ENCODE measurements at places on chromosomes 2 and 18. TPM values are rescaled to one million over a fixed set of nuclear protein-coding genes. Genes with fewer than 3 reads are reported as not detected.

HOXD8 gene
- polyA plus RNA-seq = 2.9 TPM

DNA sequence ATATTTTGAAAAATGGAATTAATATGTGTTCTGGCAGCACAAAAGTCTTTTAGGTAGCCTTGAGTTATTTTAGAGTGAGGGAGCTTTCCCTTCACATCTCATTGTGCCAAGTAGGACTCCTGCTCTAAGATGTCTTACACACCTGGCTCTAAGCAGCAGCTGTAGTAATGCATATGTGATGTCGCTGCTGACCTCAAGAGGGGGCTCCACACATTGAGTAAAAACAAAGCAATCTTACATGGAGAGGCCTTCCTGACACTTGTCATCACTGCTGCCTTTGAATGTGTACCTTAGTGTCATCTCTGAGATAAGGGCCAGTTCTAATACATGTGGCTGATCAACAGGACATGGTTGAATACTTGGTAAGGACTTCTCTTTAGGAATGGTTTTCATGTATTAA is 75.8 kb downstream of the ACTR3 start:
- no peak for DNase-seq

CAVIN2 gene
- polyA plus RNA-seq = 75.4 TPM

SLC9A2 gene
- 0.29 TPM for polyA plus RNA-seq

DNA sequence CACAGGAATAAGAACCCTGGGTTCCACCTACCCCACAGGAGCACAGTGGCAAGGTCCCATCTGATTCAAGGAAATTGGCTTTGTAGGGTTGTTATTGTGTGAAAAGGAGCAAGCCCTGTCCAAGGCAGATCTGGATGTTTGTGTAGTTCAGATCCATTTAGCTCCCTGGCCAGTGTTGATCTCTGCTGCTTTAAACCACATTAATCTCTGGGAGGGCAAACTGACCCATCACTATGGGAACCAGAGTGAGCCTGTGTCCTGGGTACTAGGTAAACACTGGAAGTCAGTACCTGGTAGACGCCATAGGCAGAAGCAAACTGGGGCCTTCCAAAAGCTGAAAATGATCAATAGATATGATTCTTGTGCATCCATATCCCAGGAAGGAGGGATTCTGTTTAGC is 271.5 kb upstream of the EPAS1 start:
- no peak for DNase-seq

- DNase-seq = no peak
Observed at GRCh38 chr2:167253025-167253424, 364.7 kb downstream of the XIRP2 start.

- DNase-seq = no peak
Observed at GRCh38 chr18:6885006-6885481, 155.5 kb downstream of the ARHGAP28 start.

DYNAP gene
- 0.10 TPM for polyA plus RNA-seq

- DNase-seq = no peak
Observed at GRCh38 chr2:38301969-38302702, 74.9 kb downstream of the ATL2 start.

DNA sequence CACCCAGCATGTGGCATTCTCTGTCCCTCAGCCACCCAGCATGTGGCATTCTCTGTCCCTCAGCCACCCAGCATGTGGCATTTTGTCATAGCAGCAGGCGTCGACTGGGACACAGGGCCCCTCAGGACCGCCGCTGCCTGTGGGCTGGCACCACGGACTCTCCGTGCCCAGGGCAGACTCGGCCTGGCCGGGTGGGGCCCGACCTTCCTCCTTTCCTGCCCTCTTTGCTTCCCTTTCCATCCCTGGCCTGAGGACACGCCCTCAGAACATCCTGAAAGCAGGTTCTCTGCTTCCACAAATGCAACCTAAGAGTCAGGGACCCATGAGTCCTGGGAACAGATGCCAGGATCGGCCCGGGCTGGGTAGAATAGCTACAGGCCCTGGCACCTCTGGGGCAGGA is 291.4 kb upstream of the SALL3 start:
- DNase-seq = no peak

CERKL gene
- 7.5 TPM for polyA plus RNA-seq

- peak; percentile 25 for DNase-seq
Observed at GRCh38 chr18:3869848-3870247, 419.9 kb downstream of the TGIF1 start.

GALNT14 gene
- polyA plus RNA-seq = 6.5 TPM

DNA sequence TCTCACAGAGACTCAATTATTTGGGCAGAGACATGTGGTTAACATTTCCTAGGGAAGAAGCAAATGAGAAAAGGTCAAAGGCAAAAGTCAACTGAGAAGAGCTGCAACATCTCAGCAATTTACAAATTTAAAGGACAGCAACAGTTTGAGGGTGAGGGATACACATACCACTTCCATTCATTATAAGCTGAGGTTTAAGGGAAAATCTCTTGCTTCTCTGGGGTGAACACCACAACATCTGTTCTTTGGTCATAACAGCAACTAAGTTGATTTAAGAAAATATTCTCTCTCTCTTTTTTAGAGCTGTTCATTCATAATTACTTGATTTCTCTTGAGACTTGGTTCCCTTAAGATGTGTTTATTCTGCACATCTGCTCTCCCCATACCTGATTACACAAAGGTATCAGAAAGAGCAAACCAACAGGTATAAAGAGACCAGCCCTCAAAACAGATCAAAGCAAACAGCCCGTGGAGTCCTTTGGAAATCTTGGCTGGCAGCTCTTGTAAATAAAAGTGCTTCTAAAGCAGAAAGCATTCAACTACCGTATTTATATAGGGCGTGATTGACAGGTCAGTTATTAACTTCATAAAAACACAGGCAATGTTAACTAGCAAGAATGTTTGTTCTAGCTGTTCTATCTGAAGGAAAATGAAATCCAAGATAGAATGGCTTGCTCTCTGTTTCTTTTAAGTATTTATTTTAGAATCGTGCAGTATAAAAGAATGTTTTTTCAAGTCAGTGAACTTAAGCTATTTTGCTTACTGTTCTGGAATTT is 132.8 kb downstream of the THADA start:
- no peak for DNase-seq

- no peak for DNase-seq
Observed at GRCh38 chr2:74146929-74147726, 584 bp downstream of the BOLA3 start.

- DNase-seq = no peak
Observed at GRCh38 chr18:44123743-44124142, 556.9 kb upstream of the SETBP1 start.

- DNase-seq = no peak
Observed at GRCh38 chr18:38933322-38933721, 1367.7 kb upstream of the CELF4 start.

UGT1A8 gene
- not detected for polyA plus RNA-seq

- peak; percentile 77 for DNase-seq
Observed at GRCh38 chr18:44850001-44850400, 169.3 kb downstream of the SETBP1 start.

ANKRD30BL gene
- 0.34 TPM for polyA plus RNA-seq

GRCh38 chr2:224802407-224802806 is 86.2 kb upstream of the CCDC195 start:
- DNase-seq = no peak

DSG4 gene
- polyA plus RNA-seq = not detected

GRCh38 chr2:12155303-12156051 is 409.0 kb downstream of the LPIN1 start:
- peak; percentile 39 for DNase-seq

XPO1 gene
- 281 TPM for polyA plus RNA-seq

GRCh38 chr2:184371641-184372040 is 226.7 kb upstream of the ZNF804A start:
- DNase-seq = no peak

RFTN2 gene
- polyA plus RNA-seq = 20.2 TPM

GRCh38 chr2:180359522-180360282 is 352.6 kb upstream of the CWC22 start:
- peak; percentile 37 for DNase-seq

DNA sequence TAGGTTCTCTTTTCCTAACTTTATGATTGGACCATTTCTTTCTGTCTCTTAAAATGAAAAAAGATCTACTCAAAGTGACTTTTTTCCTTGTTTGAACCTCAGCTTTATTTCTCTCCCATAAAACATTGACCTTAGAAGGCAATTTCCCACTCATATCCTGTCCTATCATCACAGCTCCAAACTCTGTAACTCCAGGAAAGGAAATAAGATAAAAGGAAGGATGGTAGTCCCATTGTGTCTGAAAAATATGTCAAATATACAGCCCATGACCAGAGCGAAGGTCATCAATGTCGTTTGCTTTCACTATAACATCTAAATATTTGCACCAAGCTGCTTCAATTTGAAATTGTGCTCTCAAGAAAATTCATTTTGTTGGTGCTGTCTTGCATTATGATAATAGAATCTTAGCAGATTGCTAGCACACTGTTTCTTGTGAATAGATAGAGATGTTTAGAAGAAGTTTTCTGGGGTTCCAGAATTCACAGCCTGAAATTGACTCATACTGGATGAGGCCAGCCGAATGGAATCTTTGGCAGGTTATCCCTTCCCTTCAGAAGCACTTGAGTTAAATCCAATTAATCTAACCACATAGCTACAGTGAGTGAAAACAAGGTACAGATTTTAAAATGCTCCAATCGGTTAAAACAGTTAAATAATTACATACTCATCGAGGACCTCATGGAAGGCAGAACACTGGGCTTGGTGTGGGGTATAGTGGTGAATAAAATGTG is 95.1 kb downstream of the CRIM1 start:
- DNase-seq = no peak

GRCh38 chr18:50879302-50880118 is 592 bp downstream of the ME2 start:
- peak; percentile 34 for DNase-seq

ZNF804A gene
- polyA plus RNA-seq = not detected

DNA sequence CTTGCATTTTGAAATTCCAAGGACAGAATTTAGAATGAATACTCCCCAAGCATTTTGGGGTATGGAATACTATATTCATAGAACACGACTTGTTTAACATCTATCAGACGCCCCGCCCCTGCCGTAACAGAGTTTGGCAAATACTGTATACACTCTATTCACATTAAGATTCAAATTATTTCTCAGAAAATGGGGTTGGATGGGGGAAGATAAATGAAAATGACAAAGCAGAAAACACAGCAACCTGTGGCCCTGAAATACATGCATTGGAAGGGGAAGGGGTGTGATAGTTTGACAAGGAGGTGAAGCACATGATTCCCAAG is 634.6 kb upstream of the SLC39A10 start:
- no peak for DNase-seq

DNA sequence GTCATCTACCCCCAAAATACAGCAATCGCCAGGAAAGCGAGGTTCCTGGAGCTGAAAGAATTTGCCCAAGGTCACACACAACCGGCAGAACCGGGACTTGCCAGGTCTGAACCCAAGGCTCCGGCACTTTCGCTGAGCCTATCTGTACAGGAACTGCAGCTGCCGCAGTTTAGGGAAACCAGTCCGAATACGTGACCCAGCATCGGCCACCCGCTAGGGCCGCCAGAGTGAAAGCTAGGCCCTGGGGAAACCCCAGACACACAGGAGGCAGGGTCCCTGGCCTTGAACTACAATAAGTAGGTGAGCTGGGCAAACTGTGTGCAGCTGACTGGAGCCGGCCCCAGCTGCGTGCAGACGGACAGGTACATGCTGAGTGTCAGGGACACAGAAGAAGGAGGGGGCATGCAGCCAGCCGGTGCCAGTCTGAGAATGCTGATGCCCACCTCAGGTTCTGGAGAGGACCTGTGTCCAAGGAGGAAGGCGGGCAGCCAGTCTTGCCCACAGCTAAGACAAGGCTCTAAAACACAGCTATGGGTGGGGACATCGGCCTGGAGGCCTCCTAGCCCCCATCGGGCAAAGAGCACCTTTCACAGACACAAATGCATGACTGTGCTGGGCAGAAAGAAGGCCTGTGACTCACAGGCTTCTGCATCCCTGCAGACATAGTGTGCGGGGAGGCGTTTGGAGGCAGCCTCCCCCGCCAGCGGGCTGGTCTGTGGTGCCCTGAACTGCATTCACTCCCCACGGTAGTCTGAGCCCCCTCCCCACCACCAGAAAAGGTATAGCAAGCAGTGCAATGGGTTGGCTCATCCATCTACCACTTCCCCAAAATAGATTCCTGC is 107.4 kb upstream of the ID2 start:
- no peak for DNase-seq

GRCh38 chr2:181275643-181276070 is 181.5 kb upstream of the ITGA4 start:
- no peak for DNase-seq

DNA sequence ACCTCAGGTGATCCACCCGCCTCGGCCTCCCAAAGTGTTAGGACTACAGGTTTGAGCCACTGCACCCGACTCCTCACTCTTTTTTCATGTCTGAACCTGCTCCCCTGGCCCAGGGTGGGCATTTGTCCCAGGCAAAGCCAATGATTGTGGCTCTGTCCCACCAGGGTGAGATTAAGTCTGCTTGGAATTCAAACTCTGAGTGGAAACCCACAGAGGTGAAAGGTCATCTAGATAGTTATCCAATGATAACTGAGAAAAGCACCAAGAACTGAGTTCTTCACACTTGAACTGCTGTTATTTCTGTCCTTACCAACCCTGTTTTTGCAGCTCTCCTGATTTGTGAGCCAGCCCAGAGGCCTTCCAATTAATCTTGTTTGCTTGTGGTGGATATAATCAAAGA is 62.4 kb upstream of the ACVR1 start:
- no peak for DNase-seq

- peak; percentile 36 for DNase-seq
Observed at GRCh38 chr2:224127871-224128501, 88.9 kb upstream of the SERPINE2 start.

- DNase-seq = no peak
Observed at GRCh38 chr2:83837823-83838222, 621.3 kb downstream of the SUCLG1 start.

DNA sequence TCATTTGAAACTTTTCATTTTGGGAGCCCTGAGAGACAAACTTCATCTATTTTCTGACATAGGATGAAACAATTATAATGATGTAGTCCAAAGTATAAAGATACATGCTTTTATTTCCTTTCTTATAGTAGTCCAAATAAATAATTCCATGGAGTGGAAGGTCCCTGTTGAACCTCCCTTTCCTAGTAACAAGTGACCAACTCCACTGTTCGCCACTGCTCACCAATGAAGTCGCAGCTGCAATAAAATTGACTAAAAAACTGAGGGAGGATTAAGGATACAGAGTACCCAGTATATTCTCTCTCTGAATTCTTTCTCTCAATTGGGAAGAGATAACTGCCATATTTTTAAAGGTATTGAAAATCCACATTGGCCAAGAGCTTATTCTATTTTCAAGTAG is 14.1 kb downstream of the SERPINB7 start:
- no peak for DNase-seq

POTEC gene
- polyA plus RNA-seq = 0.04 TPM

DNA sequence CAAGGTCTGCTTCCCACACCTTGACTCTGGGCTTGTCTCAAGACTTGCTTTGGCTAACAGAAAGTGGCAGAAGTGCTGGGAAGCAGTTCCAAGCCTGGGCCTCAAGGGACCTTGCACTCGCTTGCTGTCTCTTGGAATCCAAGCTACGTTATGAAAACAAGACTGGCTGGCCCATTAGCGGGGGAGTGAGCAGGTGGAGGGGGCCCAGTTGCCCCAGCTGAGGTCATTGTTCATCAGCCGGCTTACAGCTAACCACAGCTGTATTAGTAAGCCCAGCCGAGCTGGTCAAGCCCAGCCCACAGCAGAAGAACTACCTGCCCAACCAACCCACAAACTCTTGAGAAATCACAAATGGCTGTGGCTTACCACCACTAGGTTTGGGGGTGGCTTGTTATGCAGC is 63.1 kb downstream of the MARCO start:
- DNase-seq = peak; percentile 24

- DNase-seq = no peak
Observed at GRCh38 chr2:22491442-22491841, 893.5 kb upstream of the KLHL29 start.

ZNF396 gene
- polyA plus RNA-seq = 3.3 TPM

Measured in left lung (tissue), 14 donors.